ENCODE measurements at places on chromosomes 5 and 9.

DNA sequence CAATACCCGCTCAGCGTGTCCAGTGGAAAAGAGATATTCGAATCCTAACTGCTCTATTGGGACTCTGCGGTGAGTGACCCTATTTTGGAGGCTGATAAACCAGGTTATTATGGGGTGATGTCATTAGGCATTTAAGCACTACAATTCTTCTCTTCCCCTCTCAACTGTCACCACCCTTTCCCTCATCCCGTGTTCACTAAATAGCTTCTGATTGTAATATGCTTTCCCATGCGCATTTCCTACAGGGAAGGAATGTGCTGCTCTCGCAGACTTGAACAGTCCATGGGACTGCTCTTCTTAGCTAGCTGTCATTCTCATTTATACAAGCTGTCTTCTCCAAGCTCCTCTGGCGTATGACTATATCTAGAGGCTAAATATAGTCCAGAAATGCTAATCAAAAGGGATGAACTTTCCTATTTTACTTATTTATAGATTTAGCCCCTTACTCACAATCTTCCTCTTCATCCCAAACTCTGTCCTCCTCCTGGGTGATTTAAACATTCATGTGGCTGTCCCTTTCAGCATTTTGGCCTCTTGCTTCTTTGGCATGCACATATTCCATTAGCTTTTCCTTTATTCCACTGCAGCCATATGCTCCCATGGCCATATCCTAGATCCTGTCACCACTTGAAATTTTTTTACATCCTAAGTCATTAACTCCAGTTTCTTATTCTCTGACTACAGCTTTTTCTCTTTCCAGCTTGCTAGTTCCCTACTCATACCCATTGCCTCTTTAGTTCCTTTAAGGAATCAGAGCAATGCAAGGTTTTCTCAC, 39.6 kb upstream of the CSNK1G3 start:
- no peak for DNase-seq

DNA sequence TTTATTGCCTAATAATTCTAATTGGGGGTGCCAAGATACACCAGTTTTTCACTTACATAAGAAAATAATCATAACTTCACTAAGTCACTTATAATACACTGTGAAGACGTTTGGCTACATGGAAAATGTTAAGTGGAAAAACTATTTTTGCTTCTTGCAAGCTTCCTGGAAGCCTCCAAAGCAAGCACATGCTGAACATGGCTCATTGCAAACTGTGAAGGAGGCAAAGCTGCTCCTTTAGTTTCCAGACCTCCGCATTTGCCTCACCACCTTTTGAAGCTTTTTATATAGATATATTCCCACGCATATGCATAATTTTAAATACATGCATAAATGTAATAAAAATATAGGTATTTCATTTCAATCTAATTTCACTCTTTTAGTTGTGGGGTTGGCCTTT, 285.6 kb upstream of the PRDM9 start:
- no peak for DNase-seq

DNA sequence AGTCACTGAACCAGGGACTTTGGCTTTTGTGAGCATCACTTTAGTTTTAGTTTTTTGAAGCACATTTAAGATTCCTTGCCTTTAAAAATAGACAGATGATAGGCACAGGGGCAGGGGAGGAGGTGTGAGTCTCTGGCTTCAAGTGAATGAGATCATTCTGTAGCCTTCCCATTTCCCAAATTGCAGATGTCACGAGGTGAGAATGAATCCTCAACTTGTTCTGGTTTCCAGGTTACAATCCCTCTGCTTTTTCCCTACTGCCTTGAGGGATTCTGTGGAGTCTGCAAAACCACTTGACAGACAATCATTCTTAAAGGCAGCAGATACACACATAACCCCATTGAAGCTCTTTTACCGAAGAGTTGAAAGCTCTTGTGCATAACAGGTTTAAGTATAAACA, 332.4 kb downstream of the DMAC1 start:
- no peak for DNase-seq

GRCh38 chr9:134988706-134989105, 71.0 kb upstream of the FCN1 start:
- no peak for DNase-seq

- DNase-seq = no peak
These were observed 151.4 kb upstream of the PAPPA start for GRCh38 chr9:116002181-116002580.

DNA sequence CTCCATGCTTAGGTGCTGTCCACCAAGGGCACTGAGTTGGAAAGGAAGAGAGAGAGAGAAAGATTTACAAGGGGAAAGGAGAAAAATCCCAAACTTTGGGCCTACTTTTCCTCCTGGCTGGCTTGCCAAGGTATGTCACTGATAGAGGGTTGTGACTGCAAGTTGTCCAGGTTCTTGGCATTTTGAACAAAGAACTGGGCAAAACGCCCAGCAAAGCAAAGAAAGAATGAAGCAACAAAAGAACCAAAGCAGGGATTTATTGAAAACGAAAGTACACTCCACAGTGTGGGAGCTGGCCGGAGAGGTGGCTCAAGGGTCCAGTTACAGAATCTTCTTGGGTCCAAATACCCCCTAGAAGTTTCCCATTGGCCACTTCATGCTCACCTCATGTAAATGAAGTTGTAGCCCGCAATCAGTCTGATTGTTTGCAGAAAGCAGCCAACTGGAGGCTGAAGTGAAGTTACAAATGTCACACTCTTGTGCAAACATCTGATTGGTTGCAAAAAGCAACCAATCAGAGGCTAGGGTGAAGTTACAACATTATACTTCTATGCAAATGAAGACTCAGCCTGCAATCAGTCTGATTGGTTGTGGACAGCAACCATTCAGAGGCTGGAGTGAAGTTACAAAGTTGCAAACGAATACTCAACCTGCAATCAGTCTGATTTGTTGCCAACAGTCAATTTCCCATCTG, 263.5 kb downstream of the YTHDC2 start:
- DNase-seq = no peak

DNA sequence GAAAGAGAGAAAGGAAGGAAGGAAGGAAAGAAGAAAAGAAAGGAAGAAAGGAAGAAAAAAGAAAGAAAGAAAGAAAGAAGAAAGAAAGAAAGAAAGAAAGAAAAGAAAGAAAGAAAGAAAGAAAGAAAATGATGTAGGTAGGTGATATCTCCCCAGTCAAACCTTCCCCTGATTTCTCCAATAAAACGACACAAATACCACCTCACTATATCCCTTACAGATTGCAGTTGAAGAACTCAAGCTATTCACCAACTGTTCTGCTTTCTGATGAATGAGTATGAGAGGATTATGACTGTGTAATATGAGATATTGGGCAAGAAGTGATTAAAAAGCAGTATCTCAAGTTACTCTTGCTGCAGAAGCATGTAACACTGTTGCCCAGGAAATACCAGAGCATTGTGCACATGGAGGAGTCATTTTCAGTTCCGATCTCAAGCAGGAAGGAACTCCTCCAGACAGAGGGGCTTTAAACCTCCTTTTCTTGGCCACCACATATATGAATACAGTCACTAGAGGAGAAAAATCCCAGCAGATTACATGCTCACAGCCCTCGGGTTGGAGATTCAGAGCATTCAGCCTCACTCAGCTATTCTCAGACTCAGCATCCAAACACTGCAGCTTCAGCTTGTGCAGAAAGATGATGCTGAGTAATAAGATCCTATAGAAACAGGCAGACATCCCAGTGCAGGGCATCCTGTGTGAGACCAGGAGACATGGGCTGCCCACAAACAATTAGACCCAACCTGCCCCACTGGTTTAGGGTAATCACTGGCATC, 61.4 kb downstream of the UGCG start:
- DNase-seq = no peak

DNA sequence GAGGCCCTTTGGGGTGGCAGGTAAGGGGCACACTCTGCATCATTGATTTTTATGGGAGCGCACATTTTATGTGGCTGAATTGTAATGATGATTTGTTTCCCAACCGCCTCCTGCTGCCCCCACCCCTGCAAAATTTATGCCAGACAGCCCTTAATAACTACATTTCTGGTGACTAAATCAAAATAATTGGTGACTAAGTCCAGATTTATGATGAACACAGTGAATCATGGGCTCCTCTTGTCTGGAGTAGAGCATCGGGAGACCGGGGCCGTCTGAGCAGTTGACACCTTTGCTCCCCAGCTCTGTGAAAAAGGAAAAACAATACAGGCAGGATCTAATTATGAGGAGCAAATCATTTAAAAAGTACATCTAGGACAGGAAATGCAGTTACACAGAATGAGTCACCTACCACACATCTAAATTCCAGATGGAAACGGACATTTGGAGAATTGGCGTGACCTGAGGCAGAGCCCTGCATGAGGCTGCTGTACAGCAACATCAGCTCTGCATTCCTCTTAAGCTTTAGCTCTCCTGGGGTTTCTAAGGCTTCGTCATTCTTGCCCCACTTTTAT, 58.9 kb downstream of the DOCK2 start:
- DNase-seq = no peak

- DNase-seq = peak; percentile 12
These were observed 64.1 kb downstream of the OSTF1 start for GRCh38 chr9:75152416-75152815.

DNA sequence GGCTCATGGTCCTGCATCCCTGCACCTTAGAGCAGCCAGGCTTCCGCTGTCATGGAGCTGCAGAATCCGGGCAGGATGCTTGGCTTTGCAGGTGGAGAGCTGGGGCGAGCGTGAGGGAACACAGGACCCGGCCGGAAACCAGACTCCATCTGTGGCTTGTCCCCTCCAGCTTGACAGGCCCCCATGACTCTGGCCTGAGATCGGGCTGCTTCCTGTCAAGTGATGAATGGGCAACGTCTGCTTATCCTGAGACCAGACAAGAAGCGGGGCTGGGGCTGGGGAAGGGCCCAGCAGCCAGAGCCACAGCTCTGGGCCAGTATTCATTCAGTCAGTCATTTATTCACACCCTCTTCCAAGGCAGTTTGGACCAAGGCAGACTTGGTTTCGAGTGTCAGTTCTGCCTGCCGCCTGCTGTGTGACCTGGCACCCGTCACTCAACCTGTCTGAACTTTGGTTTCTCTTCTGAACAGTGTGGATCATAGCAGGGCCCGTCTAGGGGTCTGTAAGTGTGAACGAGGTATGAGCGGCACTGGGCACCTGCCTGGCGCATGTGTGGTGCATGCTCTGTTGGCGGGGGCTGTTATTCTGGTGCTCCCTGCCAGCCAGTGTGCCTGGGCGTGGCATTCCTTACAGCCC, 37.5 kb downstream of the NEK6 start:
- DNase-seq = no peak

- no peak for DNase-seq
These were observed 73.3 kb upstream of the PRRC1 start for GRCh38 chr5:127444171-127444570.

DNA sequence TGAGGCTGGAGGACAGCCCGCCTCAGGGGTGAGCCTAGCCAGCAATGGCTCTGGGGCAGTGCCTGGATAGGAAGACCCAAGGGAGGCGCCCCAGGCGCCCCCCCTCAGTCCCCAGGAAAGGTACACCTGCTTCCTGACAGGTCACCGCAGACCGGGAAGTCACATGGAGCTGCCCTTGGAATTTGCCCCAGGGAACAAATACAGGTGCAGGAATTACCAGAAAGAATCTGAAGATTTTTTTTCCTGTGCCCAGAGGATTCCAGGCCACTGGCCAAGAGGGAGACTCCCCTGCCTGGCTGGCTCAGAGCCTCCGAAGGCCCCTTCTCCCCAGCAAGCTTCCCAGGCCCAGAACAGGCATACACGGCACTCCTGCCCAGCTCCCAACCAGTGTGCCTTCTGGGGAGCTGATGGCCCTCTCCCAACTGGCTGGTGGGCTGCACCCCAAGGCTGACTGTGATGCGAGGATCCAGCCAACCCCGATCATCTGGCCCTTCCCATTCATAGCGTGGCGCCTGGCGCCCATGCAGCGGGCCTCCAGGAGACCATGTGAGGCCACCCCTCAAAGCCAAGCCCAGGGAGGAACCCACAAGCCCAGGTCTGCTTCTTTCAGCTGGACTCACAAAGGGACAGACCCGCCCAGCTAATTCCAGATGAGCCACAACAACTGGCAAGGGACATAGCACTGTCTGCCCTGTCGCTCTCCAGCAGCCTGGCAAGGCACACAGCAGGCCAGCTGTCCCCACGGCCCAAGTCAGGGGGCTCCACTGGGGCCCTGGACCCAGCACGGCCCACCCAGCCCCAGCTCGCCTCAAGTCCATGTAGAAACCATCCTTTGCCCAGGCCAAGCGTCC, 2.3 kb downstream of the TPRN start:
- DNase-seq = no peak

DNA sequence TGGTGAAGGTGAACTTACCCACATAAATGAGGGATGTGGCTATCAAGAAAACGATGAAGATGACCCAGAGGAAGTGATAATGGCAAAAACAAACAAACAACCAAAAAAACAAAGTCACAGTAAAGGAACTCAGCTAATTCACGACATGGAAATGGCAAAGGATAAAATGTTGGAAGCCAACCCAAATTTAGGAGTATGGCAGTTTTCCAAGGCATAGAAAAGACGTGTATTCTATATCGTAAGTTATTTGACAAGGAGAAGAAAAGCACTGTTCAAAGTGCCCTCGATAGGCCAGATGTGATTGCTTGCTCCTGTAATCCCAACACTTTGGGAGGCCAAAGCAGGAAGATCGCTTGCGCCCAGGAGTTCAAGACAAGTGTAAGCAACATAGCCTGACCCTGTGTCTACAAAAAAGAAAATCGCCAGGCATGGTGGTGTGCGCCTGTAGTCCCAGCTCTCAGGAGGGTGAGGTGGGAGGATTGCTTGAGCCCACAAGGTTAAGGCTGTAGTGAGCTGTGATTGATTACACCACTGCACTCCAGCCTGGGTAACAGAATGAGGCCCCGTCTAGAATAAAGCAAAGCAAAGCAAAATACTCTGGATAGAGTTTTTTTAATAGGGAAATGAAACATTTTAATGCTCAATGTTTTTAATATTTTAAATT, 138.0 kb downstream of the SMARCA2 start:
- no peak for DNase-seq

DNA sequence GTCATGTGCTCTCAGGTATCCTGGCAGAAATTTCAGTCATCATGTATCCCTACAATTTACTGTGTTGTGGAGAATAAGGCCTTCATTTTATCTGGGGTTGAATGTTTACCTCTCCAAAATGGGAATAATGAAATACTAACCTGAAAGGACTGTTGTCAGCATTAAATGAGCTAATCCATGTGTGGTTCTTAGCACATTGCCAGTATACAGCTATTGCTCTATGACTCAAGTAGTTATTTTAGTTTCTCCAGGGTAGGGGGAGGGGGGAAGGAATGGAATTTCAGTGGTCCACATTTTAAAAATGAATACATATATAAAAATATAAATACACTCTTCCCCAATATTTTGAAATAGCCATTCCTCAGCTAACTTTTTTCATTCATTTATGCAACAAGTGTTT, 3.5 kb downstream of the PAM start:
- DNase-seq = no peak

GRCh38 chr9:74275872-74276508, 221.1 kb upstream of the RORB start:
- no peak for DNase-seq

All from activated CD4-positive, alpha-beta T cell treated with anti-CD3 and anti-CD28 coated beads for 1 hour (primary cell).